Stimulated activated CD8-positive, alpha-beta memory T cell treated with anti-CD3 and anti-CD28 coated beads, Interleukin-2, amount 100 ng/mL, for 1 hour (primary cell): ENCODE measurements at places on chromosomes 5 and 9.

DNA sequence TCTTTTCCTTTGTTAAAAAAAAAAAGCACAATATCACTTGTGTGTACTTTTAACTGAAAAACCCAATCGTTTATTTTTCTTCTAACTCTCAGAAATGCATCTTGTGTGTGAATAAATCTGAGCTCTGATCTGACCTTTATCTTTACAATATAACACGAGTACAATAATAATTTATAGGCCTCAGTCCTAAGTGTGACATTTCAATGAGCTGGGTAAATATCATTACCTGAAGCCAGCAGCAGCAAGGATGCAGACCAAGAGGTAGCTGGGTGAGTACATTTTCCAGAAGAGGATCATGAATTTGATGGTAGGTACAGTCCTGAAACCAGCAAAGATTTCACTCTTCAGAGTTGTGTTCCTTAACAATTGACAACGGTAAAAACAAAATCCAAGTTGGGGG, 264.0 kb upstream of the KIF2A start:
- no peak for DNase-seq

GRCh38 chr5:1537603-1538154, 13.9 kb upstream of the LPCAT1 start:
- no peak for DNase-seq

DNA sequence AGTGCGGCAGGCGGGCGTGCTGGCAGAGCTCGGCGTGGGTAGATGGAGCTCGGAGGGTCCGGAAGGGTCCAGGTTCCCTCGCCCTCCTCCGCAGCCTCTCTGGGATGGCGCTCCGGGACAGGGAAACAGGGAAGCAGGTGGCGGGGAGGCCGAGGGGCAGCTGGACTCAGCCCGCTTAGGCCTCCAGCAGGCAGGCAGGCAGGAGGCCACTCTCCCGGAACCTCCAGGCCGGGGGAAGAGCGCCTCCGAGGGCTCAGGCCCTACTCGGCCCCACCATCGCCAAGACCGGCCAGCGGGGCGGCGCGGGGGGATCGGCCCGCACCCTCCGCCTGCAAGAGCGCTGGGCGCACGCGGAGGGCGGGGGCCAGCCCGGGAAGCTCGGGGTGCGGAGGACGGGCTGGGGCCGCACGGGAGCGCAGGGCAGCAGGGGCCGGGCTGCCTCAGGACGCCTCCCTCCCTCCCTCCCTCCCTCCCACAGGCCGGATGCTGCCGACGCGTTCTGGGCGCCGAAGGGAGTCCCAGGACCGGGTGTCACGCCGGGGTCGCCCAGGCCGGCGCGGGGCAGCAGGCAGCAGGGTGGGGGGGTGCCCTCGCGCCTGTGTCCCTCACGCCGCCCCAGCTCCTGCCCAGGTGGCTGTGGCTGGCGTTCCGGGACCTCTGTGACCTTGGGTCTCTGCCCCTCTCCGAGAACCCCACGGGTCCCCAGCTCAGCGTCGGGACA, 977 bp downstream of the MGAT4B start:
- no peak for DNase-seq

DNA sequence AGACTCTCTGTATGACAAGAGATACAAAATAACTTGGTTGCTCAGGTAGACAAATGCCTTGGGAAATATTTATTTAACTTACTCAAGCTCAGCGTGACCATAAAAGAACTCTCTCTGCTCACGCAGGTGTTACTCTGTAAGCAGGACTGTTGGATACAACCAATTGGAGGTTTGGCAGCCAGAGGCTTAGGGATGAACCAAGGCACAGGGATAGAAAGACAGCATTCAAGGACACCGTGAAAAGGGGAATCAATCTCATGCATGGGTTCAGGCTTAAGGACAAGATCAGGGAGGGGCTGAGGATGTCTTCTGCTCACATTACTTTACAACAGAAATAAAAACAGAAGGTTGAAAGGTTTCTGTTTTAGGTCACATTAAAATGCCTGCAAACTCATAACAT, 389.0 kb upstream of the BRINP1 start:
- DNase-seq, result no peak

DNA sequence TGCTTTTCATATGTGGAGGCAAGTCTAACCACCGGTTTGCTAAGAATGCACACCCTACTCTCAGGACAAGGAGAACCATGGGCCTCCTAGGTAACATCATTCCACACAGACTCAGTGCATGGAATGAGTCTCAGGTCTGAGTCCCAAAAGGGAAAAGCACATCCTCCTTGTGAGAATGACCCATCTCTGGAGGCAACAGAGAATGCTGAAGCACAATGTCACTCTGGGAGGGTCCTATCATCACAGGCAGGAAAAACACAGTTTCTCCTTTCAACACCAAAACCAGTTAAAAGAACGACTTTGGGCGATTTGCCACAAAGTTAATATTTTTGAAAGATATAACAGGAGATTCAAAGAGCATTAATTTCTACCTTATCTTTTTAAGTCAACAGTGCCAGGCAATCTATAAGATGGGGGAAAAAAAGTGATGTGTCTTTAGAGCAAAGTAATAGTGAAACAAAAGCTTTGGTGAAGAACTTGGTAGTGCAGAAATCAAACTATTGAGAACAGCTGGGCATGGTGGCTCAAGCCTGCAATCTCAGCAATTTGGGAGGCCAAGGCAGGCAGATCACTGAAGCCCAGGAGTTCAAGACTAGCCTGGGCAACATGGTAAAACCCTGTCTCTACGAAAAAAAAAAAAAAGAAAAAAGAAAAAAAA, 97.3 kb downstream of the OXCT1 start:
- no peak for DNase-seq

DNA sequence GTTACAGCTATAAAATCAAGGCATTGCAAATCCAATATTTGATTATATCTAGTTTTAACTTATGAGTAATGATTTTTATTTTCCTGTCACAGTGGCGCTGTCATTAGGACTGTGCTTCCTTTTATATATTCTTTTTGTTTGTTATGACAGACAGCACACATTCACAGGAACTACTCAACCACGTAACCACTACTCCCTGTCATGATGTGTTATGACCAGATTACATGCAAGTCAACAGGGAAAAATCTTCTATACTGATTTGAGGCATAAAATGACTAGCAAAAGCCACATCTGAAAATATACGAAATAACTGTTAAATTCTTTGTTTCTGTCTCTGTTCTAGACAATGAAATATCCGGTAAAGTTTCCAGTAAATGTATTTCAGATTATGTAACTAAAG, 25.4 kb downstream of the SREK1 start:
- DNase-seq, result no peak

GRCh38 chr9:12712532-12712931, 19.3 kb downstream of the TYRP1 start:
- DNase-seq, result no peak

DNA sequence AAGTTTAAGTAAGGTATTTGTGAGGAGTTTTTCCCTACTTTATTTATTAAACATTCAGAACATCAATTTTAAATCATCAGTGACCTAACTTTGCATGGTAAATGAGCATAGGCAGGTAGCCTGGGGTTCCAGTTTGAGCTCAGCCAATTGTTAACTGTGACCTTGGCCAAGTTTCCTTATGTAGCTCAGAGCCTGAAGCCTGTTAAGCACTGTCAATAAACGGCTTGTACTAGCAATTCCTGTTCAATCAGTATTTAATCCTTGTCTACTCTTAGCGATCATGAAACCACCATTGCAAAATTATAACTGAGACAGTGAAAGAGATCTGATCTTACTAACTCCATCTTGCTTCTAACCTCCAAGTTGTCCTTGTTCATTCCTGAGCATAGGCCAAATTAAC, 4.7 kb upstream of the SOWAHA start:
- DNase-seq, result no peak

- DNase-seq, result no peak
These were observed 36.2 kb upstream of the IFNK start for GRCh38 chr9:27487927-27488326.

DNA sequence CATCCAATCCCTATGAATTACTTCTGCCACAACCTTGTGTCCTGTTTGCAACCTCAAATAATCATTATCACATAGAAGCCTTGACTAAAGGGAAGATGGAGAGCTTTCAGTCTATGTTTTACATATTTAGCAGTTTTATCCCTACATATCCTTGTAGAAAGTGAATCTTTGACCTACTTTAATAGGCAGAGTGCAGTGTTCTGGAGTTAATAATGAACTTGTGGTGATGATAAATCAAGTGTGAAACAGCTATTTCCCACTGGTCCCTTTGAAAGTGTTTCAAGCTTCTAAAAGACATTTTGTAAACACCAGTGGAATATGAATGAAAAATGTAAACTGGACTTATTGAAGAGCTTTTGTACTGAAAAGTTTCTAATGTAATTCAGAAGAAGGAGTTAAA, 406.7 kb downstream of the GABRG2 start:
- DNase-seq, result no peak

- DNase-seq, result no peak
These were observed 206.4 kb downstream of the PAPPA start for GRCh38 chr9:116360016-116360415.

- no peak for DNase-seq
These were observed 84.8 kb downstream of the FBXL17 start for GRCh38 chr5:108297042-108297601.

- no peak for DNase-seq
These were observed 157.5 kb upstream of the IER5L start for GRCh38 chr9:129335464-129336129.

DNA sequence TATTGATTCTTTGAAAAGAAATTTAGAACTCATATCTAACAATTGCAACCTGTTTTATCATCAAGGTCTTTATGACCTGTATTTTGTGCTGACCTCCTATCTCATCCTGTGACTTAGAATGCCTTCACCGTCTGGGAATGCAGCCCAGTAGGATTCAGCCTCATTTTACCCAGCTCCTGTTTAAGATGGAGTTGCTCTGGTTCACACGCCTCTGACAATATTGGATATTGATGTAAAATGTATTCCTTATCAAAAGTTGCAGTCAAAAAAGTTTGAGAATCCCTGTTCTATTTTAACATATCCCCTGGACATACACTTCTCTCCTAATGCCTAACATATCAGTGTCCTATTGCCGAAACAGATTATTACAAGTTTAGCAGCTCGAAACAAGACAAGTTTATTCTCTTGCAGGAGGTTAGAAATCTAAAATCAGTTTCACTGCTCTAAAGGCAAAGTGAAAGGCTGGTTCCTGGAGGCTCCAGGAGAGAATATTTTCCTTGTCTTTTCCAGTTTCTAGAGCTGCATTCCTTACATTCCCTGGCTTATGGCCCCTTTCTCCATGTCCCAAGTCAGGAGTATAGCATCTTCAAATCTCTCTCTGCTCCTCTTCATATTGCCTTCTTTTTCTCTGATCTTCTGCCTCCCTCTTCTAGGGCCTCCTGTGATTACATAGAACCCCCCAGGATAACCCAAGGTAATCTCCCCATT, 31.5 kb upstream of the LVRN start:
- DNase-seq, result no peak

DNA sequence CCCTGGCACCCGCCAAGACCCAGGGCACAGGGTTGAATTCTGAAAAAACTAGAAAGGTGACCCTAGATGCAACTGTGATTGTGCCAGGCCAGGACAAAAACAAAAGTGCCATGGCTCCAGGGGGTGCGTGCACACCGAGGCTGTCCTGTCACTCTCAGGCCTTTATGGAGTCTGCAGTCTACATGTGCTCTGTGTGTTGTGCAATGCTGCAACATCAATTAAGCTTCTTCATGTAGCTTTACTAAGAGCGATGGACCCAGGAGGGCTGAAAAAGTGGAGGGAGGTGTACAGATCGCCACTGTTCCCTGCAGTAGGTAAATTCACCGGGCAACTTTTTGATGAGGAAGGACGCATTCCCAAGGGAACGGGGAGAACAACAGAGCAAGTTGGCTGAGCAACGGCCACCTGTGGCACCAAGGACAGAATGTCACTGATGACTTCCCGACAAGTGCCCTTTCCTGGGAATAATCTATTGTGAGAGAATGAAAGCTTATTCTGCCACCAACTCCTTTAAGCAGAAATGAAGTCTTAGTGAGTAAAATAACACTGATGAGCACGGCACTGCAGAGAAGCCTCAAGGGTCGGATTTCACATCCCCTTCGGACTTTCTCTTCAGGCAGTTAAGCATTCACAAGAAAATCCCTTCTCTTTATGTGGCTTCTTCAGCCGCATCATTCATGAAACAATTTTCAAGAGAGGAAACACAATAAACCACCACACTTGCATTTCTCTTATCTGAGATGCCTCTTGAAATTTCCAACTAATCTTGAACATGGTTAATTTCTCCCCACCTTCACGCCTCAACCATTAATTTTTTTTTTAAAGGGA, 149.6 kb downstream of the DROSHA start:
- DNase-seq, result no peak

DNA sequence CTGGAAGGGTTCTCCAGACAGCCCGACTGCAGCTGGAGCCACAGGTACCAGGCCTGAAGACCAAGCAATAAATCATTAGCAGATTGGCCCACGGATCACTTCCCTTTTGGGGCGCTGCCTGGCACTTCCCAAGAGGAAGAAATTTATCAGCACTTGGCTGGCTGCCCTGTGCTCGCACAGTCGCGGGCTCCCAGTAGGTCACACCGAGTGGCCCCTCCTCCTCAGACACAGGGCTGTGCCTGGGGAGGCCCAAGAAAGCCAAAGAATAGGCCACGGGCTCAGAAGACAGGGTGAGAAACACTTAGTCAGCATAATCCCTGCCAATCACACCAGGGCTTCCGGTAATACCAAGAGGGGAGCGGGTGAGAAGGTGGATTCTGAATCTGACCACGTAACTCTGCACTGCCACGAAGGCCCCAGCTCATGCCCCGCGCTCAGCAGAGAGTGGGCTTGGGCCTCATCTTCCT, 115.7 kb upstream of the MSX2 start:
- DNase-seq, result no peak

DNA sequence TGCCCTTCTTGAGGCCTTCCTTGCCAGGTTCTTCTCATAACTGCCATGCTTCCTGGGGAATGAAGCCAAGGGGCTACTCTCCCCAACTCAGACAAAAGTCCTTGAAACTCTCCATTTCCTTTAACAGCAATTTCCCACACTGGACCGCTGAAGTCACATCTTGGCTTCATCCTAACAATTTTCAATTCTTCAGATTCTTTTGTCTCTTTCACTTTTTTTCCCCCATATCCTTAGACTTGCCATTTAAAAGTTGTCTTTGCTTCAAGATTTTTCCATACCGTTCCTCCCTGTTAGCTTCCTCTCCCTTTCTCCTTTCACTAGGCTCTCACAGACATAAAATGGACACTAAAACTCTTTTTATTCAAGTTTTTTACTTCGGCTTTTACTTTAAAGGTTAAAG, 93.1 kb upstream of the ITGA1 start:
- no peak for DNase-seq

- no peak for DNase-seq
These were observed 26.5 kb downstream of the MRPS27 start for GRCh38 chr5:72293495-72294055.

- no peak for DNase-seq
These were observed 1.8 kb downstream of the FEM1C start for GRCh38 chr5:115542651-115543364.

GRCh38 chr5:68562308-68562707, 346.8 kb downstream of the PIK3R1 start:
- DNase-seq, result no peak
